Mesendoderm (in vitro differentiated cells): ENCODE measurements at places on chromosomes 7 and 10.
A peak's percentile ranks its signal among the peaks of the same experiment; 100 is the strongest.

DNA sequence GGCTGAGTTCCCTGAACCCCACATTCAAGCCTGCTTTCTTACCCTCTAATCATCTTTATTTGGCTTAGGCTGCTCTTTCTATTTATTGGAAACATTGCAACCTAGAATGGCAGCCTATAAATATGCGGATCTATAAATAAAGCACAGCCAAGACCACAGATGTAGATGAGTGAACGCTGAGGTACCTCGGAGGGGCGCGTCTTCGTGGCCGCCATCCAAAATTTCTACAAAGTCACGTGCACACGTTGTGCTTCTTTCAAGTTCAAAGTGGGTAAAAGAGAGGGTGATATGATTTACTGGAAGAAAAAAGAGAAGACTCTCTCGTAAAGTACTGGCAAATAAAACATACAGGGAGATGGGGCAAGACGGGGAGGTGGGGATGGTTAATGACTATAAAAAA lies 132.6 kb upstream of the RSU1 start:
- DNase-seq = no peak

DNA sequence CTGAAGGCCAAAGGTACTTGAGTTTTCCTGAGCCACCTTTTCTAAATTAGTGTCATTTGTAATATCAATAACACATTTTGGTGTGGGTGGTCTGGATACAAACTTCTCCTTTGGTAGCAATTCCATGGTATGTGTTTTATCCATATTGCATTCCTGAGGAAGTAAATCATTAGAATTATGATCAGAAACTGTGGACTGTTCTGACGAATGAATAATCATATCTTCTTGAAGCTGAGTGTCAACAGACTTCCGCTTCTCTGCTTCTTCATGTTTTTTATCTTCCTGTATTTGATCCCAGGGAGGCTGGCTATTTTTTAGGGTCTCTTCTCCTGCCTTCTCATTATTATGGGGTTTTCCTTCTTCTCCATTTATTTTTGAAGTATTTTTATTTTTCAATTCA lies 81.4 kb downstream of the NRBF2 start:
- DNase-seq = no peak

GRCh38 chr7:128801667-128802418 lies 10.1 kb downstream of the CCDC136 start:
- no peak for DNase-seq

- DNase-seq = peak; percentile 28
Observed at GRCh38 chr7:114539575-114539974, 125.0 kb downstream of the FOXP2 start.

- no peak for DNase-seq
Observed at GRCh38 chr10:48572414-48572813, 32.5 kb downstream of the ARHGAP22 start.

DNA sequence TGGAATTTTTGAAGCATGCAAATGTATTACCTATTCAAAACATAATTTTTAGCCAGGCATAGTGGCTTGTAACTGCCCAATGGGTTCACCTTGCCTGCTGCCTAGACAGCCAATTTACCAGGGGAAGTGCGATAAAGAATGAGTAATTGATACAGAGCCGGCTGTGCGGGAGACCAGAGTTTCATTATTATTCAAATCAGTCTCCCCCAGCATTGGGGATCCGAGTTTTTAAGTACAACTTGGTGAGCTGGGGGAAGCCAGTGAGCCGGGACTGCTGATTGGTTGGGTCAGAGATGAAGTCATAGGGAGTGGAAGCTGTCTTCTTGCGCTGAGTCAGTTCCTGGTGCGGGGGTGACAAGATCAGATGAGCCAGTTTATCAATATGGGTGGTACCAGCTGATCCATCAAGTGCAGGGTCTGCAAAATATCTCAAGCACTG lies 29.1 kb upstream of the NRBF2 start:
- peak; percentile 19 for DNase-seq

DNA sequence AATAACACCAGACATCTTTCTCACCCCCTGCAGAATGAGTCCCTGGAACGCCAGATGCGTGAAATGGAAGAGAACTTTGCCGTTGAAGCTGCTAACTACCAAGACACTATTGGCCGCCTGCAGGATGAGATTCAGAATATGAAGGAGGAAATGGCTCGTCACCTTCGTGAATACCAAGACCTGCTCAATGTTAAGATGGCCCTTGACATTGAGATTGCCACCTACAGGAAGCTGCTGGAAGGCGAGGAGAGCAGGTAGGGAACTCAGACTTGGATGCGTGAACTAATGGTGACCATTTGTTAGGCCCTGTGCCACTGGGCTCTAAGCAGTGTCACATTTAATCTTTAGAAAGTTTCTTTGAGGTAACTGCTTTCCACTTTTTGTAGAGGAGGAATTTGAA lies 7.1 kb downstream of the VIM start:
- DNase-seq = peak; percentile 82
